ENCODE measurements at places on chromosomes 16 and 17.

GRCh38 chr16:13036600-13036999 is 135.2 kb downstream of the SHISA9 start:
- peak; percentile 9 for DNase-seq

DNA sequence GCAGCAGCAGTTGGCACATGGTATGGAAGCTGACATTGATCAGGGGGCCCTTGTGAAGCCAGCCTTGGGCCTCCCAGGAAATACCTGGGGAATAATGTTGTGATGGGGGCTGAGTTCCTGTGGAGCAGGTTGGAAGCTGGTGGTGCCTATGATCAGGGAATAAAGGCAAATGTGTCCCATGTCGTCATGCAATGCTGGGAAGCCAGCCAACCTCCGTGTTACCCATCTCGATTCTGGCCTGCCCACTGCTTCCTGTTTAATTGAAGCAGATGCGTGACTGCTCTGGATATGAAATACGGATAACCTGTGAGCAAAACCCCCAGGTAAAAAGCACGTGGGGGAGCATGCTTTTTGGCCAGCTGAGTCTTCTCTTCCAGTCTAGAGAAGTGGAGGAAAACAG is 580.4 kb upstream of the HSBP1 start:
- DNase-seq, result no peak

DNA sequence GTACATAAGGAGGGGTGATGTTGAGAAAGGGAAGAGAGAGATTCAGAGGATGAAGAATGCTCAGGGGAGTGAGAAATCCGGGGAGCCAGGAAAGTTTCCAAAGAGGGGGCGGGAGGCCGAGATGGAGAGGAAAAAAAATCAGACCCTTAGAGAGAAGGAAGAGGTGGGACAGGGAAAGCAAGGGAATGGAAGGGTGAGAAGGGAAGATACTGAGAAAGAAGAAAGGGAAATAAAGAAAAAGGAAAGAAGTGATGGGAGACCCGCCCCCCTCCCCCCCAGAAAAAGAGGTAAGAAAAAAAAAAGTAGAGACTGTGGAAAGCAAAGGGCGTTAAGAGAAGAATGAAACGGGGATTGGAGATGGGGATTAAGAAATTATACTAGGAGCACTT is 507 bp downstream of the DYNLRB2 start:
- DNase-seq, result no peak

GRCh38 chr17:48753794-48754499 is 25.4 kb upstream of the HOXB13 start:
- DNase-seq, result peak; percentile 43

GRCh38 chr16:20683812-20684211 is 13.7 kb downstream of the ACSM1 start:
- DNase-seq, result no peak

DNA sequence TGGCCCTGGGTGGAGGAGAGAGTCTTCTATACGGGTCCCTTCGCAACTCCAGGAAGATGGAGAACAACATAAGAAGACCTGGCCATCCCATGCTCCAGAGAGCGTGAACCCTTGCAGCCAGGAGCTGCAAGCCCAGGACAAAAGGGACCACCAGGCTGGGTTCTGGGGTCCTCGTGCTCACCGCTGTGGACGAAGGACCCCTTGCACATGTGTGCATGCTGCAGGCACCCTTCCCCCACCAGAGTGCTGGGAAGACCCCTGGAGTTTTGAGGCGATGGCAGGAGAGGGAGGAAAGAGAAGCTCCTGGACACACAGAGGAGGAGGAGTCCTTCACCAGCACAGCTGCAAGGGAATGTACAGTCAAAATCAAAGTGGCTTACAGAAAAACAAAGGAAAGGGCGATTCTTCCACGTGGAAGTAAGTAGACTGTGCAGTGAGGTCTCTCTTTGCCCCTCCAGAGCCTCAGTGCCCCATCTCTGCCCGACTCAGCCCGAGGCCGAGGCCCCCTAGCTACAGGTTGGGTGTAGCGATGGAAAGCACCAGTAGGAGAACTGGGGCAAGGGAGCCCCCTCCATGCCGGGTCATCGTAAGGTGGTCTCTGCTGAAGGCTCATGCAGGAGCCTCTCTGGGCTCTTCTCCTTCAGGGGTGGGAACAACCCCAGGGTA is 51.3 kb downstream of the PIMREG start:
- no peak for DNase-seq

DNA sequence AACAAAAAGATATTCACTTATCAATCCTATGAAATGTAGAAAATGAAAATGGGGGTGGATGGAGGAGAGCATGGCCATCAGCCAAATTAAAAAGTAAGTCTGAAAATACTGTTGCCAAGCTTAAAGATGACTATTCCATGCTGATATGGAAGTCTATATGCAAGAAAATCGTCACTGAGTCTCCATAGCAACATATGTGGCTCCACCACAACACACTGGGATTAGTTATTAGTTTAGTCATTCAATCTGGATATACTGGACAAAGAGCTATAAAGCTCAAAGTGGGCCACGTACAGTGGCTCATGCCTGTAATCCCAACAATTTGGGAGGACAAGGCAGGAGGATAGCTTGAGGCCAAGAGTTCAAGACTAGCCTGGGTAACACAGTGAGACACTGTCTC is 24.7 kb upstream of the PSMD7 start:
- DNase-seq, result no peak

DNA sequence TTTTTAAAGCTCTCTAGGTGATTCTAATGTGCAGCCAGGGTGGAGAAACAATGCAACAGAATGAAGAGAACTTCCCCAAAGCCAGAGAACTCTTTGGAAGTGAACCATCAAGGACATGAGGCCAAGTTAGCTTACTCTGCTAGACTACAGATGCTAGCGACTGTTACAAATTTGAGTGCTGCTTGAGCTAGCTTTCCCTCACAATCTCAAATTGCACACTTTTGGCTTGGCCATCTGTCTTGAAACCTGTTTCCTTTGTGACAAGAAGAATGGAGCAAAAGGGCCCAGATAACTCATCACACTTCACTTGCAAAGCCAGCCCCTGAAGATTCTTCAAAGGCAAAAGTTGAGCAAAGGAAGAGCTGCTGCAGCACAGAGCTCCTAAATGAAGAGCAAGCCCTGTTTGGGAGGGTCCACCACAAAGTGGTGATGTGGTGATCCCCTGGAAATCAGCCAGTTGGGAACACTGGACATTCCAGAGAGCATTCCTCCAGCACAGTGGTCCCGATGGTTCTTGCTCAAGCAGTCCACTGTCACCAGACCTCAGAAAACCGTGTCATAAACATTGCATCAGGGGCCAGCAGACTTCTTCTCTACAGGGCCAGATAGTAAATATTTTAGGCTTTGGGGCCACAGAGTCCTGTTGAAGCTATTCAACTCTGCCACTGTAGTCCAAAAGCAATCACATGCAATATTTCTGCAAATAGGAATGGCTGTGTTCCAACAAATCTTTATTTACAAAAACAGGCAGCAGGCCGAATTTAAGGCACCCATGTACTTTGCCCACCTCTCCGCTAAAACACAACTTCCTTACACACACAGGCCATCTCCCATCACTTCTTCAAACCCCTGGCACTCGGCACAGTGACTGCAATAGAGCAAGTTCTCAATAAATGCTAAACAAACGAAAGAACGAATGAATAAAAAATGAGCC is 21.2 kb downstream of the SLC39A11 start:
- DNase-seq, result peak; percentile 71

- DNase-seq, result no peak
Measured at GRCh38 chr16:30380803-30381208, 1.6 kb downstream of the SEPTIN1 start.

DNA sequence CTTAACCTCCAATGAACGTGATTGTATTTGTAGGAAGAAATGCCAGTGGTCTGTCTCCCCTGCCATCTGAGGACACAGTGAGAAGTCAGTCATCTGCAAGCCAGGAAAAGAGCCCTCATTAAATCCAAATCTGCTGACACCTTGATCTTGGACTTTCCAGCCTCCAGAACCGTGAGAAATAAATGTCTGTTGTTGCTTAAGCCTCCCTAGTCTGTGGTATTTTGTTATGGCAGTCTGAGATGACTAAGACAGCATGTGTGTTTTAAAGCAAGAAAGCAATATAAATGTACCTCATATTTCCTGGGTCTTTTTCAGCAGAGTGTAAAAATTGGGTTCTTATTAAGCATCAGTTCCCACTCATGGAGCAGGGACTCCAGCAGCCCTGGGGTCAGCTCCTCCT is 177.9 kb upstream of the NLRP1 start:
- no peak for DNase-seq

Measured in AG08395 (cell line).